ENCODE measurements at places on chromosomes 1 and 21. TPM values are rescaled to one million over a fixed set of nuclear protein-coding genes. Genes with fewer than 3 reads are reported as not detected.

Gene FABP3
- total RNA-seq, result 126 TPM

Gene CRYZ
- 41.8 TPM for total RNA-seq

Gene S100A7A
- not detected for total RNA-seq

Gene CRYBG2
- not detected for total RNA-seq

Gene DNALI1
- 9.6 TPM for total RNA-seq

Gene CDCA8
- total RNA-seq, result 23.4 TPM

Gene FMO2
- total RNA-seq, result not detected

Gene CD1B
- not detected for total RNA-seq

Gene WARS2
- 13.3 TPM for total RNA-seq

Gene SPRR2F
- not detected for total RNA-seq

Gene SLC45A1
- total RNA-seq, result 5.8 TPM

Gene RGS13
- total RNA-seq, result not detected

Gene FGR
- total RNA-seq, result 0.29 TPM

Gene IRF2BP2
- total RNA-seq, result 55.4 TPM

Gene ERICH3
- not detected for total RNA-seq

Gene ZNF691
- 10.3 TPM for total RNA-seq

Gene CFHR3
- not detected for total RNA-seq

Gene RGS16
- total RNA-seq, result not detected

Gene CYP4X1
- not detected for total RNA-seq

Gene RAP1GAP
- not detected for total RNA-seq

Gene LYSMD1
- total RNA-seq, result 4.9 TPM

Gene TMEM240
- total RNA-seq, result 20.5 TPM

Gene LDLRAD1
- not detected for total RNA-seq

Gene FOXO6
- not detected for total RNA-seq

Gene MYOM3
- not detected for total RNA-seq

Gene PTGFR
- total RNA-seq, result 1.4 TPM

Gene LMX1A
- total RNA-seq, result not detected

Gene NR1I3
- not detected for total RNA-seq

Gene RIMKLA
- not detected for total RNA-seq

Gene NUP133
- 30.3 TPM for total RNA-seq
